ENCODE measurements at places on chromosomes 11 and 22.
A peak's percentile ranks its signal among the peaks of the same experiment; 100 is the strongest.

- no peak for DNase-seq
Measured at GRCh38 chr22:31861226-31861840, 83.0 kb upstream of the YWHAH start.

DNA sequence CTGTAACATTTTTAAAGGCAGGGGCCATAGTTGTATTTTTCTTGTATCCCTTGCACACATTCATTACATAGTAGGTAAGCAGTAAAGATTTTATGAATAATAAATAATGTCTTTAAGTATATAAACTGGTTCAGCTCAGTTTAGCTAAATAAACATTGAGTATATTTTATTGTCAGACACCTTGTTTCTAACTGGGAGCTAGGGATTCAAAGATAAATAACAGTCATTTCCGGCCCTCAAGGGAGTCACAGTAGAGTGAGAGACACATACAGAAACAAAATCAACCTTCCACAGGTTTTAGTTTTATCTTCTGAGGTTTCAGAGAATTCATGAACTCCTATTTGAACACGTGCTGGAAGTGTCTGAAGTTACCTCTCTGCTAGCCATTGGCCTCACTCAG lies 760.2 kb downstream of the DLG2 start:
- no peak for DNase-seq

- no peak for DNase-seq
Measured at GRCh38 chr11:32348502-32348901, 86.8 kb downstream of the WT1 start.

GRCh38 chr11:87260811-87261210 lies 223.1 kb downstream of the TMEM135 start:
- DNase-seq: no peak

DNA sequence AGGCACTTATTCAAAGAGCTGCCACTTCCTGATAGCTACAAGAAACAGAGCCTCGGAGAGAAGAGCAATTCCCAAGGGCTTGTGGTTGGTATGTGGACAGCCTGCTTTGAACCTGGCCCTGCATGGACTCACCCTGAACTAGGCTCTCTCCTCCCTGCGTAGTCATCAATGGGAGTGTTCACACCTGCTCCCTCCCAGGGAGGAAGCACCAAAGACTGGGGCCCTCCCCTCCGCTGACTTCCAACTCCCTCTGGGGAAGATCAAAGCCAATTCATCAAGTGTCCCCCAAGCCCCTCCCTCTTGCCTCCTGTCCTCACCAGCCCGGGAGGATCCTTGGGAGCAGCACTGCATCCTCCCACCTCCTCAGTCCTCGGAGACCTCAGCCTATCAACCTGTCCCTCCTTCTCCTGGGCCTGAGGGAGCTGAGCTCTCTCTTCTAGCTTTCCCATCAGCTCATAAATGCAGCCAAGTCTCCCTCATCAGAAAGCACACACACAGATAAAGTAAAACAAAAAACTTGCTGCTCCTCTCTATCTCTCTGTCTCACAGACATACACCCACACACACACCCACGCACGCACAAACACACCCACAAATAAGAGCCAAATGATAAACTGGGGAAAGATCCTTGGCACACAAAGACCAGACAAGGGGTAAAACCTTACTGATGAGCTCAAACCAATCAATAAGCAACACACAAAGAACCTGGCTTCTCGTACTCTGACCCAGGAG lies 3.3 kb downstream of the A4GALT start:
- DNase-seq: no peak

- DNase-seq: no peak
Measured at GRCh38 chr11:1815311-1815710, 19.5 kb upstream of the SYT8 start.

DNA sequence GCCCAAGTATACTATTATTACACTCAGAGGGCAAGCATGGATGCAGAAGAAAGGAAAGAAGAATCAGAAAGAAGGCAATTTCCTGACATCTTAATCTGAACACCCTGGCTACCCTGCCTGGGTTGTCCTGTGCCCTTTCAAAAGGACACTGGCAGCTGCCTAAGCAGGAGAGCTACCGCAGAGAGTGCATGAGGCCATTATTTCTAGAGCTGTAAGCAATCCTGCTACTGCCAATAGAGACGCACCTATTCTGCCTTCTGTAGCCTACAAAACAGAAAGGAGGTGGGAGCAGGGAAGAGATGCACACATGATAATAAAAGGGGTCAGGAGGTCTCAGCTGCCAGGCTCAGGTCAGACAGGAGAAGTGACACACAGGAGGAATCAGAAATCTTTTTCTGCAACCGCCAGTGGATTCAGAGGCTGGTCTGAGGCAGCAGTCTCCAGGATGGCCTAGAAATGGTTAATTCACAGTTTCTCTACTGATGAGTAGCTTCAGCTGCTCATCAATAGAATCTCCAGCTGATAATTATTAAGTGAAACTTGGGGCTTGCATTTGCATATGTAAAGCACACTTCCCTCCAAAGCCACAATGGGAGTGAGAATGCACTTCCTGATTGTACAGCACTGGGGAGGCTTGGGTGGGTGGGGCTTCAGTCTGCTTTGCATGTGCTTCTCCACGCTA lies 253.9 kb downstream of the LARGE1 start:
- DNase-seq: no peak

DNA sequence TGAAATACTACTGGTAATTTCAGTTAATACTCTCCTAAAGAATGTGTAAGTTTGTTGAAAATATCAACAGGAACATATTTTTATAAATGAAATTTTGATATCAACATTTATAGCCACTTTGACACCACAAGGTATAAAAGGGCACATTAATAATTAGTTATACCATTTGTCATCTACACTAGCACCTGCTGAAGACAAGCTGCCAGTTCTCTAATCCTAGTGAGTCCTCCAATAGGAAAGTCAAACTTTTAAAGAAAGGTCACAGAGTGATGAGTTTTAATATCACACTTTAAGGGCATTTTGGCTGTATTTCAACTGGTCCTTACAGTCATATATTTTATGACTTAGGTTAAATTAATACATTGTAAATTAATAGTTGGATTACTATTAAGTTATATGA lies 52.3 kb downstream of the APOL5 start:
- DNase-seq: no peak

- DNase-seq: no peak
Measured at GRCh38 chr11:29129844-29130243, 887.0 kb downstream of the KCNA4 start.

DNA sequence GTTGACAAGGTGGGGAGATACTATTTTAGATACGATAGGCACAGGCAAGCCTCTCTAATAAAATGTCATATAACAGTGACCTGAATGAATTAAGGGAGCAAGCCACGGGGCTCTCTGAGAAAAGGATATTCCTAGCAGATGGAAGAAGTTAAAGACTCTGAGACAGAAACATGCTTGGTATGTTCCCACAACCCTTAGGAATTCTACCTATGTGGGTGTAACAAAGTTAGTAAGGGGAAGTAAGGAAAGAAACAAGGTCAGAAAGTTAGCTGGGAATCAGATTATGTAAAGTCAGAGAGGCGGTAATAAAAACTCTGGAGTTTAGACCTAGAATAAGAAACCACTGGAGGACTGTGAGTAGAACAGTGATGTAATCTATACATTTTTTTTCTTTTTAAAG lies 59.7 kb upstream of the GDPD4 start:
- DNase-seq: no peak

DNA sequence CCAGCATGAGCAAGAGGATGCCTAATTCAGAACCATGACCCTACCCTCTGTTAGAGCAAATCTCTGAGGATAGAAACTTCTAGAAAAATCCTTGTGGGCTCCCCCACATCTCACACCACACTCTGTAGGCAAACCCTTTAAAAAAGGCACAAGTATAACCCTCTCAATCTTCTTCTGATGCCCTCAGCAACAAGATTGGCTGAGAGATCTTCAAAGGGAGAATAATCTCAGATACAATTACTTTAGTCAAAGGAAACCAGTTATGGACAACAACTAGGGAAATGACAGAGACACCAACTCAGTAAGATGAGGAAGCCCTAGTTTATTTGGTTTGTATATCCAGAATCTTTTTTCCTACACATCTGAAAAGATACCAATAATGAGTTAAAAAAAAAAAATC lies 49.2 kb downstream of the LIF start:
- DNase-seq: no peak

GRCh38 chr11:26335903-26336302 lies 4.0 kb downstream of the ANO3 start:
- DNase-seq: no peak

GRCh38 chr11:27084518-27084917 lies 43.9 kb downstream of the BBOX1 start:
- no peak for DNase-seq

- no peak for DNase-seq
Measured at GRCh38 chr22:44025171-44026065, 1.3 kb downstream of the PARVB start.

DNA sequence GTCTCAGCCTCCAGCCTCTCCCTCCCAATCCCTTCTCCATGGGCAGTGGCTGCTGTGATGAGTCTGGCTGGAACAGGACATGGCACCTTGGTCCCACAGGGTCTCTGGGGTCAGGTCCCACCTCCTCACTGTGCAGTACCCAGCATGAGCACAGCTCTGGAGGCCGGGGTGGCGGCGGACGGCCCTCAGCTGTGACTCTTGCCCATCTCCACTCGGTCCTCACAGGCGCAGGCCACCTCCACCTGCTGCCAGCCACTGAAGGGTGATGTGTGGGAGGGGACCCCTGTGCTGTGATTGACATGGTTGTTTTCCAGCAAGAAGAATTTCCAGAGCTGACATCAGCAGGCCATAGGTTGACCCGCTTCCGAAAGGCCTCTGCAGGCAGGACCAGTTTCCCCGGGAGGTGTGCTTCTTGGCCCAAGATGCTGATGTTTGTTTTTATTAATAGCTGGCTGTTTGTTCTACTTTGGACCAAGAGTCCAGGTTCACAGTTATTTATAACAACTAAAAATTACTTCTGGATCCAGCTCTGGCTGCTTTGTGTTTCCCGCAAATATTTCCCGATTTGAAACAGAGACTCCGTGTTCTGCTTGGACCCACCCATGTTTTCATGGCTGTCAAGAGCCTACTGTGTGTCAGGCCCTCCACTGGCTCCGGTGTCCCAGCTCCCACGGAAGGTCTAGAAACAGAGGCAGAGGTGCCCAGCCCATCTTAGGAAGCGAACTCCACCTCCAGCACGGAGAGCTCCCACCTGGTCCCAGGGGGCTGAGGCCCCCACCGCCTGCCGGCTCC lies 45.7 kb downstream of the SCUBE1 start:
- peak; percentile 84 for DNase-seq

GRCh38 chr11:55106391-55106790 lies 155.6 kb upstream of the TRIM48 start:
- DNase-seq: no peak

DNA sequence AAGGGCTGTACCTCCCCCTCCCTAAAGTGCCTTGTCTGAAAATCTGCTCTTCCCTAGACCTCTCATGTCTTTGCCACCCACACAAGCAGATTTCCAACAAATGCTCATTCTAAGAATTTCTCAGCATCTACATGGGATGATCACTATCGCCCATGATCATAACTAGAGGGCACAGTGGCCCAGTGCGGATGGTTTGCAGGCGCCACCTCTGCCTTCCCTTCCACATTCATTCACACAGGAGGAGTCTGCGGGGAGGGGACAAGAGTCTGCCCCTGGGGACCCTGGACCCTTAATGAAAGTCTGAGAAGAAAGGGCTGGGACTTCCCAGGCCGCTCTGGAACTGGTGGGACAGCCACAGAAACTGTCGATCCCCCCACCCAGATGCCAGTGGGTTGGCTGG lies 28.9 kb downstream of the KCTD17 start:
- DNase-seq: no peak

GRCh38 chr22:47151490-47151889 lies 389.0 kb downstream of the TBC1D22A start:
- no peak for DNase-seq

DNA sequence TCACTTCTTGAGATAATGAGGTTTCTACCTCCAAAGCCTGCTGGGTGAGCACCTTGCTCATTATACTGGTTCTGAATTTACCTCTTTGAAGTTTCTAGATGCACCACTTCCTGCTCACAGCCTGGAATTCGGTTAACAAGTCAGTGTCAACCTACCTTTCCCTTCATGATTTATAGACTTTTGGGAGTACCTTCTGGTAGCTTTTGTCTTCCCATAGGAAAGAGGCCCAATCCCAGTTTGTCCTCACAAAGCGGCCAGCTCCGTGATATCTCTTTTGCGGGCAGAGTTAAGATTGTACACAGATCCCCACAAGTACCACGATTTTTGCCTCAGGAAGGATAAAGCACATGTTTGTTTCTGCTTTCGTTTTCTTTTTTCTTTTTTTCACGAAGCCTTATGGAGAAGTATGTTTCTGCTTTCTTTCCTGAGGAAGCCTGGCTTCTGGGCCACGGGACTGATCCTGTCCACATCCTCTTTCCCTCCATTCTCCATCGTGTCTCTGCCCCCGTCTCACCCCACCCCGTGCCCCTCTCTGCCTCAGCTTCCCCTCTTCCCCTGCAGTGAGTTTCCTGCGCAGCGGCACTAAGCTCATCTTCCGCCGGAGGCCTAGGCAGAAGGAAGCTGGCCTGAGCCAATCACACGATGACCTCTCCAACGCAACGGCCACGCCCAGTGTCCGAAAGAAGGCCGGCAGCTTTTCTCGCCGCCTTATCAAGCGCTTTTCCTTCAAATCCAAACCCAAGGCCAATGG lies 5.7 kb upstream of the HINFP start:
- no peak for DNase-seq

DNA sequence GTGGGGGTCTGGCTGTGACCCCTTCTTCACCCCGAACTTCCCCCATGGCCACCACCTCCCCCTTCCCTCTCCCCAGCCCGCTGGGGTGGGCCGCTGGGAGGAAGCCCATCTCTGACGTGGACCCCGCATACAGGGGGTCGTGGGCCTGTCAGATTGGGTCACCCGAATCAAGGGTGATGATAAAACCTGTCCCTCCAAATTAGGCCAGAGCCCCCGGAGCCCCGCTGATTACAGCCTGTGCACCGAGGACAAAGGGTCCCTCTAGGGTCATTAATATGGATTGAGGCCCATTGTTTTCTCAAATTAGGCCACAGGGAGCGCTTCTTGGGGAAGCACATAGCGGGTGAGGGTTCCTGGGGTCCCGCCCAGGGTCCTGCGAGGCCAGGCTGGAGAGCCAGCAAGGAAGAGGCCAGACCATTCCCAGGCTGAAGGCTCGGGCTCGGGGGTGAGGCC lies 4.9 kb upstream of the LINC01488 start:
- DNase-seq: no peak

DNA sequence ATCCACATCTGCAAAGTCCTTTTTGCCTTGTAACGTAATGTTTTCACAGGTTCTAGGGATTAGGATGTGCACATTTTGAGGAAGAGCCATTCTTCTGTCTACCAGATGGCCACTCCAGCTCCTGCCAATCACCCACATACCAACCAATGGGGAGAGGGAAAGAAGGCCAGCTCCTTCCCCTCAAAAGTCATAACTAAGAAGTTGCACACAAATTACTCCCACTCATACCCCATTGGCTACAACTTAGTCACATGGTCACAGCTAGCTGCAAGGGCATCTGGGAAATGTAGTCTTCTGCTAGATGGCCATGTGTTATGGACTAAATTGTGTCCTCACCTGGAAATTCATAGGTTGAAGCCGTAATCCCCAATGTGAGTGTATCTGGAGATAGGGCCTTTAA lies 15.4 kb upstream of the MYOD1 start:
- no peak for DNase-seq

Measured in BE2C (cell line).